Activated CD8-positive, alpha-beta memory T cell treated with anti-CD3 and anti-CD28 coated beads for 48 hours (primary cell): ENCODE measurements at places on chromosomes 7 and 10.

GRCh38 chr7:3649250-3649649, 348.2 kb downstream of the SDK1 start:
- DNase-seq = no peak

DNA sequence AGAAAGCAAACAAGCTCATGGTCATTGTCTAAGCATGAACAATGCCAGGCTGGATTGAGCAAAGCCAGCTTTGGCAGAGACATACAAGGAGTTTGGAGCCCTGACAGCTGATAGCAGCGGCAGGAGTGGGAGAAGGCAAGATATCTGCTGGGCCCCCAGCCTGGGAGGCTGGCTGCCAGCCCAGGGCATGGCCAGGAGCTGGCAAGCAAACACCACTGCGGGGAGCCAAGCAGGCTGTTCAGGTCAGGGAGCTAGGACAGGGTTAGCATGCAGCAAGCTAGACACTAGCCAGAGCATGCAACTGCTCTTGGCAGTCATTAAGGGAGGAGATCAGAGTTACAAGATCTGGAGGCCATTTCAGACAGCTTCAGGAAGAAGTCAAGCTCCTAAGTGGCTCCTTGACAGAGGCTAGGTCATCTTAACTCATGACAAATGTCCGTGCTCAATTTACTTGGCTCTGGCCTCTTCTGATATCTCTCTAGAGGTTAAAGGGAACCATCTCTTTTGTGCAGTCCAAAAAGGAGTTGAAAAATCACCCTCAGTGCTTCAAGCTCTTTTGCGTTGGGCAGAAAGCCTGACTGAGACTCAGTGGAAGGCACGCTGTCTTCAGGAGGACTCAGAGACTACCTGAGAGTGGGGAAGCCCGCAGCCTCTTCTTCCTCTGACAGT, 436.8 kb upstream of the C7orf33 start:
- no peak for DNase-seq

- DNase-seq = no peak
Measured at GRCh38 chr10:29370097-29371092, 81.5 kb downstream of the LYZL1 start.

- no peak for DNase-seq
Measured at GRCh38 chr10:123648595-123648994, 17.6 kb upstream of the GPR26 start.
